Left kidney (tissue), 8 donors: ENCODE measurements at places on chromosomes 11 and 22. TPM values are rescaled to one million over a fixed set of nuclear protein-coding genes. Genes with fewer than 3 reads are reported as not detected.
A peak's percentile ranks its signal among the peaks of the same experiment; 100 is the strongest.

DNA sequence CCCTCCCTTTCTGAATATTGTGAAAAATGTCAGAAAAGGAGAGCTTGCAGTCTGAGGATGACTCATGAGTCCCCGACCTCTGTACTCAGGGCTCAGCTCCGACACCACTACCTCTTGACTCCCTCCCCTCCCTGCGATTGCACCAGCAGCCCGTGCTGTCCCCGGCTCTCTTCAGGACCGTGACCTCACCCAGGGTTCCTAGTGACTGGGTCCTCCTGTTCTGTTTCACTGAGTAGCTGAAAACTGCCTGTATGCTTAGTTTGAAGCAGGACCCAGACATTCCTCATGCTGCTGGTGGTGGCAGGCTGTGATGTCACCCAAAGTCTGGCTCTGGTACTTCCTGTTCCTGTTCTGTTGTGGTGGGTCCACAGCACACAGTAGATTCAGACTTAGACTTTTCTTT lies 11.7 kb downstream of the PHRF1 start:
- no peak for DNase-seq

- DNase-seq: no peak
Observed at GRCh38 chr11:132595711-132596134, 936.6 kb downstream of the OPCML start.

DNA sequence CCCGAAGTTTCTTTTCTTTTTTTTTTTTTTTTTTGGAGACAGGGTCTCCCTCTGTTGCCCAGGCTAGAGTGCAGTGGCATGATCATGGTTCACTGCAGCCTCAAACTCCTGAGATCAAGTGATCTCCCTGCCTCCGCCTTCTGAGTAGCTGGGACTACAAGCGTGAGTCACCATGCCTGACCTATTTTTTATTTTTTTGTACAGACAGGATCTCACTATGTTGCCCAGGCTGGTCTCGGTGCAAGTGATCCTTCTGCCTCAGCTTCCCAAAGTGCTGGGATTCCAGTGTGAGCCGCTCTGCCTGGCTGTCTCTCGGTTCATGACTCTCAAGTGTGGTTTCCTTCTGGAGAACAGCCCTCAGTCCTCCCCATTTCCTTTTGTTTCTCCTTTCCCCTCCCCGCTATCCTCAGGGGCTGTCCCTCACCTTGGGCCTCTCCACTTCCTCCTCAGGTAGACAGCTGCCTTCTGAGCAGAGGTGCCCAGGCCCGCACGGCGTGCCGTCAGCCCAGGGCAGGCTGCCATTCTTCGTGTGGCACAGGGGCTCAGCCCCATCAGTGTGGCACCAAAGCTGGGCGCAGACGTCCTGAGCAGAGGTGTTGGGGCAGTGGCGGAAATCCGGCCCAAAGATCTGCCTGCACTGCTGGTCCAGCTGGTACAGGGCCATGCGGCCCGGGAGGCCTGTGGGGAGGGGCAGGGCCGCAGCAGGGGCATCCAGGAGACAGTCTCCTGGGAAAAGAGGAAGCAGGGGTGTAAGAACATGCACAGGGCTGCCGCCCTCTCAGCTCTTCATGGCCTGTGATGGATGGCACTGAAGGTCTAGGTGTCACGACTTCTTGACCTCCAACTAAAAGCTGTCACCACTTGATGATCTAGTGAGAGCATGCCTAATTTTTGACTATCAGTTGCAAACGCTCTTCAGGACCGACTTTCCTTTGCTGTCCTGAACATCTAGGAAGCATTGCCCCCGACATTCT lies 14.0 kb downstream of the ADAMTS8 start:
- DNase-seq: no peak

- no peak for DNase-seq
Observed at GRCh38 chr11:64810891-64811272, 531 bp upstream of the MEN1 start.

DNA sequence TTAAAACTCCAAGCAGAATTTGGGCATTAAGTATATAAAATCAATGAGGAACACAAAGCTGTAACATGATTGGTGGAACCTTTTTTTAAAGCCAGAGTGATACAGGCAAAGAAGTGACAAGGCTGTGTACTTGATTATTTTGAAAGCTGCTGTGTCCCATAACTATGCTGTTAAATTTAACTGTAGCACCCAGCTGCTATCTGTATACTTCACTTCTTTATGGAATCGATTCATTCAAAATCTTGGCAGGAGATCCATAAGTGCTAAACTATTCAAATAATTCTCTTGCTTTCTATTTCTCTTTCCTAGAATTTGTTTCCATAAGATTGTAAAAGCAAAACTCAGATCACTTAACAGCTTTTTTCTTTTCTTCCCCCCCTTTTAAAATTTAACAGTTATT lies 231.7 kb downstream of the DYNC2H1 start:
- DNase-seq: no peak

DNA sequence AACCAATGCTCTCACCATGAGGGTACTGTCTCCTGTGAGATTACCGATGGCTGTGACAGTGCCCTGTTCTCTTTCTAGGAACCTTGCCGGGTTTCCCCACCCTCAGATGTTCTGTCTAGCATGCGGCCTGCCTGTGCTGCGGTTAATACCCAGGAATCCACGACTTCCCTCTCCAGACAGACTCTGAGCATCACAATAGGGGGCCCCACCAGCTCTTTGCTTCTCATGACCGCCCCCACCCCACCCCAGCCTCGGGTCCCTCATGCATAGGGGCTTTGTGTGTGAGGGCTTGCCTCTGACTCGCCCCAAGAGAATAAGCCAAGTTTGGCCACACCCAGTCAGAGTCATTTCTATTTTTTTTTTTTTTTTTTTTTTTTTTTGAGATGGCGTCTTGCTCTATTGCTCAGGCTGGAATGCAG lies 10.3 kb downstream of the PARVG start:
- no peak for DNase-seq

GRCh38 chr11:17208257-17208999 lies 642 bp upstream of the PIK3C2A start:
- peak; percentile 79 for DNase-seq

DNA sequence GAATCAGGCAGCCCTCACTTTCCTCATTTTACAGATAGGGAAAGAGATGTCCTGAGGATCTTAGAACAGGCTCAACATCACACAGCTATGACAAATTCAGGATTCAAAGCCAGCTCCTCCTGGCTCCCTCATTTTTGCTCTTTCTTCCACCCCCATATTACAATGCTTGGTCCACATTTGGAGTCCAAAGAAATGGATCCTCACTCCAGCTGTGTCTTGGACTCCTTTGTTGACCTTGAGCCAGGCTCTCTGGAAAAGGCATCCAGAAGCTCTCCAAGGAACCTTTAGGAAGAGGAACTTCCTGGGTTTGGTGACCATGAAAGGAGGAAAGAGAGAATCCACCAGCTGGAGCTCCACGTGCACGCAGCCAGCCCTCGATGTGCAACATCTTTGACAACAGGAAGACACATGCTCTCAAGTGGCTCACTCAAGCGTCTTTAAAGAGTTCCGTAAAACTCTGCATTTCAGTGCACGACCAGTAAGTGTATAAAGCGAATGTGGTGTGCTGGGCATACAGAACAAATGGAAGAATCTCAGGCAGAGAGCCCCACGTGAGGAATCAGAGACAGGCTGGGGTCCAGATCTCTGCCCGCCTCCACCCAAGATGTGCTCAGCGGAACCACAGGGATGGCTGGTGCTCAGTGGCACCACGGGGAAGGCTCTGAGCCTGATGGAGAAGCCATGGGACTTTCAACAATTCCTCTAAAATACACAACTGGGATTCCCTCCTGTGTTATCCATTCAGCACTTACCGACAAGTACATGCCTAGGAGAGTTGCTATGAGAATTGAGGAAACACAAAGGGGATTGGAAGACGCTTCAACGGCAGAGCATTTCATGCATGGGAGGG lies 48.4 kb downstream of the ISX start:
- DNase-seq: no peak

B3GAT3 gene
- 26.3 TPM for polyA plus RNA-seq

DNA sequence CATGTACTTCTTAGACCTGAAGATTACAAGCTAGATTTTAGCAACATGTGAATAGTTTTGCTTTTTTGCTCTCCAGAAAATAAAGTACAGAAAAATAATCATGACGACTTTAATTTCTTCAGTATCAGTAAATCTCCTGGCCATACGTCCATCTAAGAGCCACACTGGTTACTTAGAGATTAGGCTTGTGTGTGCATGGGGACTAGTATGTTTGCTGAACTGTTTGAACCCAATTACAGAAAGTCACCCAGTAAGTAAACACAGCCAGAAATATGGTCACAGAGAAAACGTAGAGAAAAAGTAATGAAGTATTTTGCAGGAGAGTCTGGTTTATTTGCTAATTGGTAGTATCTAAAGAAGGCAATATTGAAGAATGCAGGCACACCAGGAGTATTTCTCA lies 1053.6 kb upstream of the CCDC90B start:
- DNase-seq: no peak

- DNase-seq: no peak
Observed at GRCh38 chr22:23400286-23400981, 179.7 kb downstream of the IGLL1 start.

GRCh38 chr11:129620237-129621104 lies 195.2 kb upstream of the TMEM45B start:
- no peak for DNase-seq

GRCh38 chr11:126214441-126214840 lies 2.9 kb downstream of the FAM118B start:
- no peak for DNase-seq

GRCh38 chr11:111598148-111598547 lies 4.1 kb upstream of the SIK2 start:
- DNase-seq: no peak

DNA sequence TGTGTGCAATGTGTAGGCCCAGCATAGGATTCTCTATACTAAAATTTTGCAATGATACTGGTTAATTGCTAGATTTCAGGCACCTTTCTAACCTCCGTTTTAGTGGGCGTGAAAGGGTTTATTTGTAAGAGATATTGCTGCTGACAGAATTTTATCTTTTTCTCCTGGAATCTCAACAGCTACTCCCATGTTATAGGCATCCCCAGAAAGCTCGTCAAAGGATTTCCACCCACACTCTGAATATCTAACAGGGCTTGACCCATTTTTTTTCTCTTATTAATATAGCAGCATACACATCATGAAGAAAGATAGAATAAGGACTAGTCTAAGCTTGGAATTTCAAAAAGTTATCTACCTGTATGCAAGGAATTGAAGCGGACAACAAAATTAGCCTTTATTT lies 124.5 kb downstream of the METTL15 start:
- DNase-seq: no peak

- no peak for DNase-seq
Observed at GRCh38 chr11:8058216-8058615, 22.8 kb upstream of the TUB start.

BAIAP2L2 gene
- polyA plus RNA-seq: 8.5 TPM

GRCh38 chr22:49500076-49500460 lies 327.6 kb downstream of the BRD1 start:
- DNase-seq: no peak

FAM227A gene
- polyA plus RNA-seq: 12.0 TPM

GRCh38 chr11:108199446-108200321 lies 22.8 kb downstream of the NPAT start:
- no peak for DNase-seq

DNA sequence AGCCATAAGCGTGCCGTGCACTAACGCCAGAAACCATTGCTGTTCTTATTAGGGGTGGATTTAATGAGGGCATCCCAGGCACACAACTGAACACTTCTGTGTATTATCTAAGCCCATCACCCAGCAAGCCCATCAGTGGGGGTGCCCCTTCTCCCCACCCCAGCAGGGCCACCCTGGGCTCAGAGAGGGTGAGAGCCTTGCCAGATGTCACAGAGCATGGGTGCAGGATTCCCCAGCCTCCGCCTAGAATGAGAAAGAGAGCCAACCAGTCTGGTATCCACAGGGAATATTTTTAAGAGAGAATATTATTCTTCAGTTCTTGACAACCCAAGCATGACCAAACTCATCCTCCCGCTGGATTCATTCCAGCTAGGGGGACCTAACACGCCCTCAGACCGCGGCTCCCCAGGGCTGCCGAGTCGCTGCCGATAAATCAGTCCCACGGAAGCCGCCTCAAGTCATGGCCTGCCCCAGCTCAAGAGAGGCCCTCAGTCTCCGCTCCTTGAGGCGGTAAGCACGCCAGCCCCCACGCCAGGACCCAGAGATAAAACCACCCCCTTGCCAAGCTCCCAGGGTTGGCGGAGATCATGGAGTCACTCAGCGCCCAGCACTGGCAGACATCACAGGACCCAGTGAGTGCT lies 47.2 kb downstream of the MN1 start:
- no peak for DNase-seq

DNA sequence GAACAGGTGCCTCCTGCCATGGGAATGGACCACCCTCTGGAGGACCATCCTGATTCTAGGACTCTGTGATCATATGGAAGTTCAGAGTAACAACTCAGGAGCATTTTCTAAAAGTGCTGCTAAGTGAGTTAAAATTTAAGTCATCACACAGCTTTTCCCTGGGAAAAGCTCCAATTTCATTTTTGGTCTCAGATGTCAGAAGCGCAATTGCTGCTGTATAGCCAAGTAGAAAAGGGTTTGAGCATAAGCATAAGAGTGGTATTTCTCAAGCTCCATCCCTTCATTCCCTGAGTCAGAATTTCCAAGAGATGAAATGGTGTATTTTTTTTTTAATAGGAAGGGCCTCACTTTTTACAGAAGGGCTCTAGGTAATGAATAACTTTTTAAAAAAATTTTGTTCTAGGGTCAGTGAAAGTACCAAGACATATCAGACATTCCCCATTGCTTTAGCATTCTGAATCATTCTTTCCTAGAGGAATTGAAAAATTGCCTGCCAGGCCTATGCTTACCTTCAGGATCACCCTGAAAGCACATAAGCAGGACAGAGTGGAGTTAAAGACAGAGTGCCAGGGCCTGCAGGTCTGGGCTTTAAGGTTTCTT lies 564.5 kb upstream of the ISX start:
- no peak for DNase-seq

DNA sequence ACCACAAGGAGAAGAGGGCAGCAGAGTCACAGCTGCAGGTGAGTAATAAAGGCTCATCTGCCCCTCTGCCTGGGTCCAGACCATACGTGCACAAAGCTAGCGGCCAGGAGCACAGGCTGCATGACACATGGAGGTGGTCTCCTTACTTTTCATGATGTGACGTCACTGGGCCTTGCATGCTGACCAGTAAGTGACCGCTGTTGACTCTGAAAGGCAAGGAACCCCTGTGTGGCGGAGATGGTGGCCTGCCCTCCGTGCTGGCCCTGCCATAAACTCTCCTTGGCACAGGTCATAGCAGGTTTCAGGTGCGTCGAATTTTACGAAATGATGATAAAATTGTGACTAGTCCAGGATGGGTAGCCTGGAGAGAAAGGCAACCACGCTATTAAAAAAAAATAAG lies 7.6 kb upstream of the PARVG start:
- DNase-seq: no peak

CEND1 gene
- polyA plus RNA-seq: 0.27 TPM

OR8G5 gene
- polyA plus RNA-seq: not detected

FBXO3 gene
- polyA plus RNA-seq: 62.1 TPM

DNA sequence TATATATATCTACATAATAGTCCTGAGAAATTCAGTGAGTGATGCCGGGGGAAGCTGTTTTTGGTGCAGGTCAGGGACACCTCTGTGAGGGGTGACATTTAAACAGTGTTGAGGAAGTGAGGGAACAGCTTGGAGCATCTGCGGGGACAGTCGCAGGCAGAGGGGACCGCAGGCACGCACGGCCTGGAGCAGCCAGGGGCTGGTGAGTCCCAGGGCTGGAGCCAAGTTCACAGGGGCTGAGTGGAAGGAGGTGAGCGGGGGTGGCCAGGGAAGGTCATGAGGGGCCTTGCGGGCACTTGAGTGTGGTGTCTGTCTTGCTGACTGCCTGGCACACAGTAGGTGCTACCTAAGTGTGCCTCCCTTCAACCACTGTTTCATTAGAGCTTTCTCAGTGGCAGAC lies 65.4 kb downstream of the TSPAN18 start:
- no peak for DNase-seq
